NB4 (cell line): ENCODE measurements at places on chromosomes 7 and 10.

- no peak for DNase-seq
These were observed 125.6 kb downstream of the DIP2C start for GRCh38 chr10:563827-564226.

- no peak for DNase-seq
These were observed 1.5 kb downstream of the SRI start for GRCh38 chr7:88218429-88218745.

GRCh38 chr7:122467661-122468449 is 163.3 kb upstream of the FEZF1 start:
- DNase-seq = no peak

DNA sequence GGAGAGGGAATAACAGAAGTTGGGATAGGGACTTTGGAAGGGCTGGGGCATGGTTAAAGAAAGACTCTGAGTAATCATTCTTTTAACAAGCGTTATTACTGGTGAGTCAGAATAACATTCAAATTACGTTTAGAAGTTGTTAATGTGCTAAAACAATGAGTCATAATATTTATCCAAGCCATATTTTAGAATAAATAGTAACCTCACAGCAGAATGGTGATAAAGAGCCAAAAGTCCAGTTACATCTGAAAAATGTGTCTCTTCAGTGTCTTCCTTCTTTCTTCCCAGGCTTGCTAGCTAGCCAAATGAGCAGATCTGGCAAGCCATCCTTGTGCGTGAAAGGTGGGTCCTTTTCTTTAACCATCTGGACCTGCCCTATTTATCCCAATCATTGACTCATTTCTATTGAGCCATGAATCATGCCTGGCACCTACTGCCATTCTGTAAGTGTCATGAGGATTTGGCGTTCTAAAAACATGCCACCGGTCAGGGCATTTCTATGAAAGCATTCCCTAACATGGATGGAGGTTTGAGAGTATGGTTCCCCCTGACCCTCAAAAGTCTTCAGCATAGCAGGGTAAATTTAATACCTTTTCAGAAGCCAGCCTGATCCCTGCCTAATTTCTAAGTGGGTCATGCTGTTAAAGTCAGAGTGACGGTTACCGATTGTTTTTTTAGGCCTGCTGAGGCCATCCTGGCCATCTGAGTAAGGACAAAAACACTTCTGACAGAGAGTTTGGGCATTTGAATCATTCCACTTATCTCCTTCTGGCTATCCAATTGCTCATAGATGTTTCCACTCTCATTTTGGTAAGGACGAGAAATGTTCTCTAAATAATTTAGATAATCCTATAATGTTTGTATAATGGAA is 26.9 kb downstream of the MYPN start:
- no peak for DNase-seq

GRCh38 chr7:153324094-153324493 is 564.5 kb downstream of the ACTR3B start:
- DNase-seq = no peak

- no peak for DNase-seq
These were observed 4.4 kb downstream of the ZNF485 start for GRCh38 chr10:43610636-43611035.
